Ovary (tissue), 10 donors: ENCODE measurements at places on chromosomes 16 and 17.
A peak's percentile ranks its signal among the peaks of the same experiment; 100 is the strongest.

- no peaks in the 10 kb centered on the region for H3K27me3 ChIP-seq
- no peaks in the 10 kb centered on the region for H3K36me3 ChIP-seq
- no peak overlapping the region for H3K4me3 ChIP-seq
- no peaks in the 10 kb centered on the region for H3K4me1 ChIP-seq
Observed at GRCh38 chr17:39676198-39676819, 8.1 kb downstream of the PNMT start.

DNA sequence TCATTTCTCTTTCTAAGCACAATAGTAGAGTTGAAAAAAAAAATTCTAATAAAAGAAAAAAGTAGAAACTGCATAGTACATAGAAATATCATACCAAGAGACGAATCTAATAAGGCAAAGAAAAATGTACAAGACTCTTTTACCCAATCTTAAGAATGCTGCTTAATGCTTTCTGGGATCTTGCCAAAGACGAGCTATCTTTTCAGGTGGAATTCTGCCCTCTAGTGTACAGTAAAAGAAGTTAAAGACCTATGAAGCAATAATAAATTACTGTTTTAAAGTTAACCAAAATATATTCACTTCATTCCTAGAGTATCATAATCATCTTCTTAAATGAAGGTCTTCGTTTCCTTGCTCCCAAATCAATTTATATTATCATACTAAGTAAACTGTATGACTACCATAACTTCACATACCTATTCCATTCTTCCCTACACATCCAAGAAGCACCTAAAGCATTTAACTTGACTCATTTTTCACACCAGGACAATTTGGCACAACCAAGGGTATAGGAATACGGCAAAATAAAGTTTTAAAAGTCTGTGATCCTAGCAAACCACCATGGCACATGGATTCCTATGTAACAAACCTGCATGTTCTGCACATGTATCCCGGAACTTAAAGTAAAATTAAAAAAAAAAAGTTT, 47.7 kb downstream of the CFDP1 start:
- H3K27ac ChIP-seq = no peak overlapping the region
- no peak for DNase-seq
- no peaks in the 10 kb centered on the region for H3K4me1 ChIP-seq
- no peaks in the 10 kb centered on the region for H3K27me3 ChIP-seq
- H3K36me3 ChIP-seq = no peaks in the 10 kb centered on the region

GRCh38 chr16:7755347-7755882, 422.8 kb downstream of the RBFOX1 start:
- H3K4me1 ChIP-seq = no peaks in the 10 kb centered on the region
- no peak for DNase-seq
- H3K36me3 ChIP-seq = no peaks in the 10 kb centered on the region
- H3K27me3 ChIP-seq = no peaks in the 10 kb centered on the region

DNA sequence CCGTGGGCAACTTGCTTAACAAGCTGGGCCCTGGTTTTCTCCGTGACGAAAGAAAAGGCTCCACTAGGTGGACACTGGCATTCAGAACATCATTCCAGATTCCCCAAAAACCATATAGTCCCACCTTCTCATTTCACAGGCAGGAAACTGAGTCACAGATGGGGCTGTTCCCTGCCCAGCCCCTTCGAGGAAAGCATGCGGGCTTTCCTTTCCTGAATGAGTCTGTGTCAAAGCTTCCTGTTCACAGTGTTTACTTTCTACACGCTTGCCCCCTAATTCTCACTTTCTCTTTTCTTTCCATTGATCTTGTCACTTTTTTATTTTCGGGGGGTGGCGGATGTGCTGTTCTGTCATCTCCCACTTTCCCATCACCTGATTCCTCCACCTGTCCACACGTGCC, 10.3 kb upstream of the LGALS9 start:
- no peaks in the 10 kb centered on the region for H3K36me3 ChIP-seq
- no peak overlapping the region for H3K27ac ChIP-seq
- no peak overlapping the region for H3K4me3 ChIP-seq
- no peak for DNase-seq

GRCh38 chr17:35943537-35943936, at the start of gene LYZL6:
LYZL6 (minus strand) TSS chr17:35943713; CDS start chr17:35939356, 4,357 bp downstream.
- no peaks in the 10 kb centered on the region for H3K27me3 ChIP-seq
- H3K36me3 ChIP-seq = no peaks in the 10 kb centered on the region
- no peak within 1 kb of the TSS for H3K4me3 ChIP-seq
- no peak for DNase-seq

- no peaks in the 10 kb centered on the region for H3K36me3 ChIP-seq
- H3K27ac ChIP-seq = no peak overlapping the region
- H3K4me1 ChIP-seq = peaks cover 10% of the 10 kb centered on the region
- peak overlapping the region; percentile 12 for H3K4me3 ChIP-seq
- peak; percentile 73 for DNase-seq
- H3K27me3 ChIP-seq = no peaks in the 10 kb centered on the region
Observed at GRCh38 chr17:81365148-81365600, 30.1 kb upstream of the BAHCC1 start.
